DMS 273 treated with DMSO at 0.1 percent for 48 hours (cell line): ENCODE measurements at places on chromosomes 5 and 9.

- no peak for DNase-seq
These were observed 116.3 kb upstream of the CPEB4 start for GRCh38 chr5:173771725-173772383.

- peak; percentile 12 for DNase-seq
These were observed 65.1 kb upstream of the IQGAP2 start for GRCh38 chr5:76337953-76338451.

DNA sequence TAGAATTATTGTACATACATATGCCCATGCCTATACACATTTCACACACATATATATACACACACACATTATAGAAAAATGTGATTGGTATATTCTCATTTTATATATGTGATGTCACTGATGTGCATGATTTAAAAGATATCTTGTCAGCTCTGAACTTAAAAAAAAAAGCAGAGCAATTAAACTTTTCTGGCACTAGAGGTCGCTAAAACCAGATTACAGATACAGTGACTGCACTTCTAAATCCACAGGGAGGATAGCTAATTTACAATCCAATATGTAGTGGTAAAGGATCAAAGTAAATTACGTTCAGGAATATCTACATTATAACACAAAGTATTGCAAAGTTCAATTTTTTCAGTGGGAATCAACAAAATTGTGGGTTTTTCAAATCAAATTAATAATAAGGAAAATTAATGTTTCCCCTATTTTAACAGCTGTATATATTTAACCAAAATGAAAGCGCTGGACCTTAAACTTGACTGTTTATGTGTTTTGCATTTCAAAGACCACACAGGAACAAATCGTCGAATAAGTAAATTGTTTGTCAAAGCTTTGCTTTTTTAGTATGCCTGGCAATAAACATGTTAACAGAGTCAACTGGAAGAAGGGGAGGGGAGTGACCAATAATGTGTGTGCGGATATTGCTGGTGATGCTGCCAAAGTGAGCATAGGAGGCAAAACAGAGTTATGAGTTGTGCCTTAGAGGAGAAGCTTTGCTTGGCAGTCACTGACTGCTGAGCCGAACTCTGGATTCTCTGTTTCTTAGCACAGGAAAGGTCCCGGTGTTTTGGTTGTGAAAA is 1201.4 kb upstream of the C9orf72 start:
- peak; percentile 0 for DNase-seq

- DNase-seq = peak; percentile 15
These were observed 185.0 kb upstream of the ELL2 start for GRCh38 chr5:96146675-96147074.

DNA sequence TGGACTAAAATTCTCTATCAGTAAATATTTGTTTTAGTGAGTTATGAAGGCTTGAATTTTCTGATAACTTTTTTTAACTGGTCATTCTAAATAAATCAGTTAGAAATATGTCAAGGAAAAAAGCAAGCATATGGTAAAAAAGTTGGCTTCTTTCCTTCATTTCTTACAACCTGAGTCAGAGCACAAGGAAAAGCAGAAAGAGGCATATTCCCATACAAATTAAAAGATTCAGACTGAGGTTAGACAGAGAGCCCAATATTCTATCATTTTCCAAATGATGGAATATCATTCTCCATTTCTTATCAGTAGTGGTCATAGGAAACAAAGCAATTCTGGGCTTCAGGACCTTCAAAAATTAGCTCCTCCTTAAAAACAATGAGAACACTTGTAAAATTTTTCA is 732.1 kb downstream of the MAT2B start:
- no peak for DNase-seq

DNA sequence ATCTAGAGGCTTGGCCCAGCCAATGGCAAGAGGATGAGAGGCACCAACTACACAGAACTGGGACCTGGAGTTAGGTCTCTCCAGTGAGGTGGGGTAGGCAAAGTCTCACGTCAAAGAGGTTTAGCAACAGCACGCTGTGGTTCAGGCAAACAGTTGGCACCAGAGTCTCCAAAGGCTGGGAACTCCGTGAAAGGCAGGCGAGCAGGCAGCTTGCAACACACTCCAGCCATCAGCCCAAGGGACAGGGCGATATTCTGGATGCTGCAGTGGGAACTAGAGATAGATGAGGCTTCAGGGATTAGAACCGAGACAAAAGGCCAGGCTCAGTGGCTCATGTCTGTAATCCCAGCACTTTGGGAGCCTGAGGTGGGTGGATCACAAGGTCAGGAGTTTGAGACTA is 129.1 kb downstream of the PDZD2 start:
- no peak for DNase-seq
